Bronchial epithelial cell (primary cell): ENCODE measurements at places on chromosomes 5 and 9. TPM values are rescaled to one million over a fixed set of nuclear protein-coding genes. Genes with fewer than 3 reads are reported as not detected.

Gene C5orf46
- not detected in 2 replicates for total RNA-seq

Gene EGFL7
- total RNA-seq: 11.8 and 18.1 TPM in 2 replicates

Gene PCDH1
- total RNA-seq: 85.3 and 140 TPM in 2 replicates

Gene CCL27
- total RNA-seq: 0.26 TPM in 1 of 2 replicates, not detected in the other

Gene CARD9
- total RNA-seq: 0.51 and 0.53 TPM in 2 replicates

Gene CYLC2
- total RNA-seq: not detected in 2 replicates

Gene TOR4A
- total RNA-seq: 18.7 and 25.0 TPM in 2 replicates

Gene PCDHGB4
- 2.1 and 3.1 TPM in 2 replicates for total RNA-seq

Gene RGMB
- total RNA-seq: 6.8 and 6.9 TPM in 2 replicates

Gene STING1
- total RNA-seq: 2.8 and 2.9 TPM in 2 replicates

Gene PCDHAC2
- total RNA-seq: 14.1 and 16.8 TPM in 2 replicates

Gene TMEM252
- total RNA-seq: not detected in 2 replicates

Gene NUTM2G
- total RNA-seq: not detected in 2 replicates

Gene ZBTB26
- 2.3 and 2.4 TPM in 2 replicates for total RNA-seq

Gene SHC3
- total RNA-seq: under 0.01 and 0.26 TPM in 2 replicates

Gene FCHO2
- total RNA-seq: 10.5 and 20.2 TPM in 2 replicates

Gene PTBP3
- 56.2 and 62.4 TPM in 2 replicates for total RNA-seq
